Stimulated activated CD4-positive, alpha-beta T cell treated with anti-CD3 and anti-CD28 coated beads, TNF-alpha, amount 100 ng/mL, for 48 hours (primary cell): ENCODE measurements at places on chromosomes 2 and 18.

DNA sequence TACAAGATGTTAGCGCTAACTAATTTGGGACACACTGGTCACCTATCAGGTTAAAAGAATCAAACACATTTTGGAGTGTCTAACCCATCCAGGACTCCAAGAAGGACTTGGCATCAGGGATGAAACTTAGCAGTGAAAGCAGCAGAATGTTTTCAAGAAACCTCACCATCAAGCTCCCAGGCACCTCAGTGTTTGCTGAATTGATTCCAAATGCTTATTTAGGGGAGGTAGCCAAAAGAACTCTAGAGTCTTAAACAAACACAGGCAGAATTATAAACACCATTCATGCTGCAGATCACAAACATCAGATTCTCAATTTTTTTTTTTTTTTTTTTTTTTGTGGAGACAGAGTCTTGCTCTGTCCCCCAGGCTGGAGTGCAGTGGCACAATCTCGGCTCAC, 122.8 kb upstream of the UXS1 start:
- no peak for DNase-seq

DNA sequence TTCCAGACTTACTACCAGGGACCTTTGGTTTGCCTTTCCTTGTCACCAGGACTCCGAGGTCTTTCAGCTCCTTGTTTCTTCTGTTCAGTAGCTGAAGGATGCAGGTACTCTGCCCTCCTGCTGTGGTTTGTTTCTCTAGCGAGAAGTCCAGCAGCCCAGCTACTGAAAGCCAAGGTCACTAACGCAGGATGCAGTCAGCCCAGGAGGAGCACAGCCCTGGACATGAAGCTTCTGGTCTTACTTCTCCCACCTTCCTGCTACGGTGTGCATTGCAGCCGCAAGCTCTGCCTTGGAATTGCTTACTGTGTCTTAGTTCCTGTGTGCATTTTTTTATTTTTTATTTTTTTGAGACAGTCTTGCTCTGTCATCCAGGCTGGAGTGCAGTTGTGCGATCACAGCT, 62.4 kb downstream of the DGKD start:
- no peak for DNase-seq

GRCh38 chr2:171522052-171522787, at the start of gene CYBRD1:
TSS of gene CYBRD1 (plus strand) at chr2:171522474. CDS start at chr2:171522546, 72 bp downstream.
- DNase-seq = no peak

DNA sequence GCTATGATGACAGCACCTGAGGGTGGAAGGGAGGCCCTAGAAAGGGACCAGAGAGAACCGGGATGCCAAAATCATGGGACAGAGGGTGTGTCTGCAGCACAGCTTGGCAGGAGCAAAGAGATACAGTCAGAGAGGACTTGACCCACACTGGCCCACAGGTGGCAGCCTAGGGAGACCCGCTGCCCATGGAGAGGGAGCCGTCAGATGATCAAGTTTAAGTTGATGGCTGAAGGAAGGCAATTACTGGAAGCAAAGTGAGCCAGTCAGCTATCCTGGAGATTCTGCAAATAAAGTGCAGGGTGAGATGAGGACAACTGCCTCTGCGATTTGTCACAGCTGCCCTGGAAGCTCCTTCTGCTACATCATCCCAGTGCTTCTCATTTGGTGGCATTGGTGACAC, 74.0 kb downstream of the CMPK2 start:
- no peak for DNase-seq

- DNase-seq = no peak
Measured at GRCh38 chr2:7007846-7008741, 90.9 kb downstream of the RNF144A start.

GRCh38 chr2:241873081-241873802, 3.7 kb downstream of the RTP5 start:
- DNase-seq = no peak

DNA sequence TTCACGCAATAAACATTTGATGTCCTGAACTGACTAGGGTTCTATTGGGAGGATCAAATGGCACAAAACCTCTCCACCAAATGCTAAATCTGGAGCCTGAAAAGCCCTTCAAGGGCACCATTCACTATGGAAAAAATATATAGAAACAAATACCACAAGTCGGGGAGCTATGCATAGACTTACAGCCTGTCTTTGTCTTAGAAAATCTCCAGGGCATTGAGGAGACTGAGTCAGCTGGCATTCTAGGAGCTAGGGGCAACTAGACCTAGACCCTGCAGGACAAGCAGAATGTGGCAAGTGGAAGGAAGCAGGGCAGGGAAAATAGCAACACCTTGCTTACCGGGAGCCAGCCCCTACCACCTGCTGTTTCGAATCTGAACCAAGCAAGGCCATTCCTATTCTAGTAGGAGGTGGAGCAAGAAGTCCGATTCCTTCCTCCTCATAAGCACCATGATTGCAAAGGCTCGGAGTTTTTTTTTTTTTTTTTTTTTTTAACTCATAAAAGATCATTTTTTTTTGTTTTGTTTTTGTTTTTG, 77.8 kb downstream of the DDX1 start:
- DNase-seq = no peak
